ENCODE measurements at places on chromosomes 7 and 10. TPM values are rescaled to one million over a fixed set of nuclear protein-coding genes. Genes with fewer than 3 reads are reported as not detected.

GRCh38 chr10:110303681-110304080 is 1.0 kb downstream of the SMNDC1 start:
- DNase-seq = no peak

Gene ACBD7
- 12.0 TPM for total RNA-seq

DNA sequence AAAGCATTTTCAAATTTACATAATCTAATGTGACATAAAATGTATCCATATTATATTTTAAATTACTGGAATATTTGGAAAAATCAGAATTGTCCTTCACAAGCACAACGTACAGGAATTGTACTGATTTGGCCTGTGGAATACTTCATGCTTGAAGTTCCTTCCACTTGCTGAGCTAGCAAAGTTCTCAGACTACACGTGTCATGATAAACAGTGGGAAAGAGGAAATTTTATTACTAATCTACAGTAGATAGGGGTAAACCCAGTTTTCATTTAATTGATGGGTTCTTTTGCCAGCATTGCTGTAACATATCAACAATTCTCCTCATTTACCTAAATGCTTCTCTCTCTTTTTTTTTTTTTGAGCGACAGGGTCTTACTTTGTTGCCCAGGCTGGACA is 45.6 kb upstream of the FIGNL1 start:
- no peak for DNase-seq

- no peak for DNase-seq
These were observed 334.3 kb downstream of the CACNA2D1 start for GRCh38 chr7:82109288-82109687.

- no peak for DNase-seq
These were observed 543.2 kb upstream of the FOXK1 start for GRCh38 chr7:4138866-4139265.

DNA sequence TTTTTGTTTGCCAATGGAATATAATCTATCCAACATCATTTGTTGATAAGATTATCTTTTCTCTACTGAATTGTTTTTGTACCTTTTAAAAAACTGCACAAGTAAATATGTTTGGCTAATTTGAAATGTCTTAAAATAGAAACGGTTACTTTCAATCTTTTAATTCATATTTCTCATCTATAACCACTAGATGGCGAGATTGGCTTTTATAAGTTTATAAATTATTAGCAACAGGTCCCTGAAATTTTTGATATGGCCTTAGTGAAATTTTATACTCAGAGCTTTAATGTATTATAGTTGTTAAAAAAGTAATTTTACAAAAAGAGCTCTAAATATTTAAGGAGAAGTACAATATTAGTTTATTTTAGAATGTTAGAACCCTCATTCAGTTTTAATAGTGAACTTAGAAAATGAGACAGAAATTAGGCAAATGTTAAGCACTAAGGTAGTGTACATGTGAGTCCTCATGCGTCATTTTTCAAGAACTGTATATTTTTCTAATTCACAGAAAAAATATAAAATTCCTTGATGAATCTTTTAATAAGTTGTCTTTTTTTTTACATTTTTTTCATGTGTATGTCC is 592.5 kb downstream of the ARL4A start:
- DNase-seq = no peak

DNA sequence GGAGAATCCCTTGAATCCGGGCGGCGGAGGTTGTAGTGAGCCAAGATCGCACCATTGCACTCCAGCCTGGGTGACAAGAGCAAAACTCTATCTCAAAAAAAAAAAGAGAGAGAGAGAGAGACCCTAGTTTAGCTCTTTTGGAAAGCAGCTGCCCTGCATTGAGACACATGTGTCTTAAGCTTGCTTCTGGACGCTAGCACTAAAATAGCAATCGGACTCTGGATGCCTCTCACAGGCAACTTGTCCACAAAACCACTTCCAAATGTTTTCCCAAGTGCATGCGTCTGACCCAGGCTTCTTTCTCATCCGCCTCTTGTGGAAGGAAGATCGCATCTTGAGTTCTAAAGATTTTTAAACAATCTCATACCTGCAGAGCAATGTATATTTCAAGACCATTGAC is 182.7 kb downstream of the CUX1 start:
- DNase-seq = no peak

Gene CYP17A1
- not detected for total RNA-seq

DNA sequence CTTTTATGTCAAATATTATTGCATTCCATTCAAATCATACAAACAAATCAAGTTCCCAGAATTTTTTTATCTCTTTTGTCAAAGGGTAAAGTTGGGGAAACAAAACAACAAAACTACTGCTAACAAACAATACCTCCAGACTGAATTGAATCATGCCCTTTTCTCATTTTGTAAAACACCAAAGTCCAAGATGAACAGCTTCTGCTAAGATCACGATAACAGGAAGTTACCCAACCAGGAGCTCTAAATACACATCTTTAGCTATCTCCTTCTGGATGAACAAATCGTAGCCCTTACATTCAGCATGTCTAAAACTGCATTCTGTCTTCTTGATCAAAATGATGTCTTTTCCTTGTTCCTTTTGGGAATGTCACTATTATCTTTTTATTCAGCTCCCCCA is 97.4 kb downstream of the CTTNBP2 start:
- DNase-seq = no peak

Gene CLDN4
- total RNA-seq = 0.42 TPM

- no peak for DNase-seq
These were observed 96.6 kb downstream of the MKLN1 start for GRCh38 chr7:131424219-131424822.

Gene PROSER2
- total RNA-seq = 98.4 TPM

DNA sequence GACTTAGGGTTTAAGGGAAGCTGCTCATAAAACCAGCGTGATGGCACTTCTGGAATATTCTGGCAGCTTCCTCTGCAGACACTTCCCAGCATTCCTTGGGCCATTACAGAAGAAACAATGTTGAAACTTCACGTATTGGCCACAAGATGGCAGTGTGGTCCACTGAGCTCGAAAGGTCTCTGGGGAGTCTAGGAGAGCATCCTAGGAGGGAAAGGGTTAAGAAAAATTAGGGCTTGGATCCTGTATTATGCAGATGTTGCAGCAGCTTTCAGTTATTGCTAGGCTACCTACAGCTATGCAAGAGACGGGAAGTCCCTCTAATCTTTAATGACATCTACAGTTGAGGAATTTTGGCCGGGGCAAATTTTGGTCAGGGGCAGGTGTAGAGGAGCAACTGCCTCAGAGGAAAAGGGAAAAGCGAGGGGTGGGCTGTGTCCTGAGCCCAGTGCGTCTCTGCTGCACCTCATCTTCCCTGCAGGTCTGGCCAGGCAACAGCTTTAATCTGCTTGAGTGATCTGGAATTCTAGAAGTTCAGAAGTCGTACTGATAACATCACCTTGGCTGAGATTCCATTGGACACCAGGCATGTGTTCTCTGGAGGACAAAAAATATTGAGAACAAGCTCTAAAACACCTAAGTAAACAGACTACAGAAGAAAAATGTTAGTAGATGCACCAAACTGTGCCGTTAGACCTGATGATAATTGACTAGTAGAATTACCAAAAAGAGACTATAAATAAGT is 220.8 kb upstream of the PRSS58 start:
- no peak for DNase-seq

DNA sequence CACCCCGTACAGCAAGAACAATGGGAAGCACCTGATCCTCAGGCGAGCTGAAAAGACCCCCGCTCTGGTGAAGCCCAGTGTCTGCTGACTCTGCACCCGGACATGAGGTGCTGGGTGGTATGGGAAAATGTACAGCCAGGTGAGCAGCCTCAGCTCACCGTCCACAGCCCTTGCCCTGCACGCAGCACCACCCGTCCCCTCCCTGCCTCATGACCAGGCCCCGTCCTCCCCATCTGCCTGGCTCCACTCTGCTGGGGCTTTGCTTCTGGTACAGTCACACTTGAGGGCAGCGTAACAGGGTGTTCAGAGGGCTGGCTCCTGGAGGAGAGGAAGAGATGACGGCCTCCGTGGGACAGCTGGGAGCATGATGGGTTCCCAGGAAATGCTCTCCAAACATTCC is 49.1 kb downstream of the NCAPG2 start:
- no peak for DNase-seq

GRCh38 chr10:11448545-11449244 is 162.8 kb downstream of the USP6NL start:
- no peak for DNase-seq

- DNase-seq = no peak
These were observed 68.8 kb upstream of the GSDME start for GRCh38 chr7:24825931-24826661.

Gene ARHGEF35
- total RNA-seq = 4.4 TPM
